ENCODE measurements at places on chromosomes 3 and 15.

GRCh38 chr3:155239960-155240359, 53.5 kb downstream of the STRIT1 start:
- H3K4me3 ChIP-seq: no peak overlapping the region
- no peaks in the 10 kb centered on the region for H3K27me3 ChIP-seq
- peak overlapping the region; percentile 95 for H3K27ac ChIP-seq

DNA sequence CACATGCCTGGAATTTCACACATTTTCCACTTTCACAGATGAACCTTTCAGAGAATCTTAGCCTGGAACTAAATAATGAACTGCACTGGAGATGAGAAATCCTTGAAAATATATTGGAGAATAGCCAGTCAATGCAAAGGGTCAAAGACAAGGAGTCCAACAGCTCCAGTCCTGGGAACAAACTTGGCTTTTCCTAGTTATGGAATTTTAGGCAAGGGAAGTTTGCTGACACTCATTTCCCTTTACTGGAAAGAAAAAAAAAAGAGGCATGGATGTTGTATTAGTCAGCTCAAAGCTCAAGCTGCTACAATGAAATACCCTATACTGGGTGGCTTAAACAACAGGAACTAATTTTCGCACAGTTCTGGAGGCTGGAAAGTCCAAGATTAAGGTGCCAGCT, 690.8 kb upstream of the ARPP21 start:
- no peaks in the 10 kb centered on the region for H3K36me3 ChIP-seq
- no peak overlapping the region for H3K4me3 ChIP-seq
- H3K27me3 ChIP-seq: no peaks in the 10 kb centered on the region
- peaks cover 5% of the 10 kb centered on the region for H3K4me1 ChIP-seq
- no peak for DNase-seq

DNA sequence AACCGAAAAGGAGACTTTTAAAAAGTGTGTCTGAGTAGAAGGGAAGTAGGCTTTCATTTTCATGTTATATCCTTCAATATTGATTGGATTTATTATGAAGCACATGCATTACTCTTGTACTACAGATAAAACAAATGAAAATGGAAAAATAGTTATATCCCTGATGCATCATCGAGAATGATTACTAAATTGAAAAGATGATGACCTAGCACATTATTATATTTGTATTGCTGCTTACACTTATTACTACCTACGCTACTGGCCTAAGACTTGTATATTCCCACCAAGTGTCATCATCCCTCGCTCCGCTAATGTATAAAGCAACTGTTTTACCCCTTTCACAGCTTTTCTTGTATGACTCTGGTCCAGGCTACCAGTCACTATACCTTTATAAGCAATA, 922.4 kb downstream of the DIPK2A start:
- no peak overlapping the region for H3K27ac ChIP-seq
- no peak for DNase-seq
- H3K4me3 ChIP-seq: no peak overlapping the region
- no peaks in the 10 kb centered on the region for H3K36me3 ChIP-seq
- no peaks in the 10 kb centered on the region for H3K27me3 ChIP-seq

- no peak overlapping the region for H3K4me3 ChIP-seq
- no peak for DNase-seq
- no peak overlapping the region for H3K27ac ChIP-seq
- H3K36me3 ChIP-seq: no peaks in the 10 kb centered on the region
- H3K27me3 ChIP-seq: no peaks in the 10 kb centered on the region
These were observed 186.4 kb upstream of the THBS1 start for GRCh38 chr15:39394496-39394895.
